ENCODE measurements at places on chromosomes 3 and 15. TPM values are rescaled to one million over a fixed set of nuclear protein-coding genes. Genes with fewer than 3 reads are reported as not detected.

BLM gene
- total RNA-seq, result 12.5 TPM

CAND2 gene
- not detected for total RNA-seq

CACNA1D gene
- total RNA-seq, result not detected

RETNLB gene
- total RNA-seq, result not detected

KPNA1 gene
- total RNA-seq, result 43.0 TPM

HHLA2 gene
- total RNA-seq, result not detected

CYP8B1 gene
- total RNA-seq, result not detected

IMP3 gene
- 76.2 TPM for total RNA-seq

APEH gene
- total RNA-seq, result 164 TPM

CPNE4 gene
- total RNA-seq, result 0.96 TPM

KIF15 gene
- 9.8 TPM for total RNA-seq

PLSCR2 gene
- total RNA-seq, result not detected

RIOX2 gene
- total RNA-seq, result 24.1 TPM

ZNF620 gene
- 1.0 TPM for total RNA-seq

PARP15 gene
- total RNA-seq, result not detected

COL6A6 gene
- total RNA-seq, result not detected

MESP2 gene
- total RNA-seq, result 0.43 TPM

GOLGA8G gene
- not detected for total RNA-seq

KATNBL1 gene
- 29.0 TPM for total RNA-seq

All from Caki2 (cell line).